ENCODE measurements at places on chromosomes 12 and 14.

DNA sequence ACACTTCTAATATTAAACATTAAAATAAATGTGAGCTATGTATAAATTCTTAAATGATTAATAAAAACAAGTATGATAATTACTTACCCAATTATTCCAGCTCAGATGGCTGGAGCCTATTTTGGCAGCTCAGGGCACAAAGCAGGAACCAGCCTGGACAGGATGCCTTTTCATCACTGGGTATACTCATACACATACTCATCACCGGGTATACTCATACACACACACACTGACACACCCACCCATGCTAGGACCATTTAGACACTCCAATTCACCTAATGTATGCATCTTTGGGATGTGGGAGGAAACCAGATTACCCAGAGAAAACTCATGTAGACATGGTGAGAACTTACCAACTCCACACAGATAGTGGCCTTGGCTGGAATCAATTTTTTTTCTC lies 57.9 kb upstream of the CNOT2 start:
- no peak for DNase-seq

- no peak for DNase-seq
These were observed 77.5 kb downstream of the FOXN3 start for GRCh38 chr14:89339579-89339978.

DNA sequence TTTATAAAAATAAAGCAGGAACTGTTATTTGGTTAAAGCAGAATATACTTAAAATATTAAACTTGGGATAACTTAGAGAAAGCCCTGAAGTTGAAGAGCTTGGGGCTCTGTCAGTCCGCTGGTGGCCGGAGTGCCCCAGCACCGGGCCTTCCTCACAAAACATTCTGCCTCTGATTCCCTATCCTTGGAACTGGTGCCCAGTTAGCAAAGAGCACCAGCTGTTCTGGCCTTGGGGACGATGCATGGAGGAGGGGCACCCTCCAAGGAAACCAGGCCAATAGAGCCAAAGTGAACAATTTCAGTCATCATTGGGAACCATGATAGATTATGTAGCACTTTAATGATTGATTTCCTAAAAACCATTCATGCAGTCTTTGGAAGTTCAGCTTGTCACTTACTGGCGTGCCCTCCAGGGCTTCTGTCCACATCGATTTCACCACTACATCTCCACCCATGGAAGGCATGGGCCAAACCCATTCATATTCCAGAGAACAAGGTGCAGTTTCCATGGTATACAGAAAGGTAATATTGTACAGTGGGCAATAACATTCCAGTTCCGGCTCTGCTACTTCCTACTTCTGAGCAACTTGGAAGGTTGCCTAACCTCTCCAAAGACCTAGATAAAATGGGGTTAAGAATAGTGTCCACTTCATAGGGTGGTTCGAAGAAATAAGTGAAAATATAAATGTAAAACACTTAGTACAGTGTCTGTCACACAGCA lies 145.9 kb downstream of the ETV6 start:
- DNase-seq = no peak

- no peak for DNase-seq
These were observed 170.5 kb downstream of the NDUFA12 start for GRCh38 chr12:94832780-94833681.

DNA sequence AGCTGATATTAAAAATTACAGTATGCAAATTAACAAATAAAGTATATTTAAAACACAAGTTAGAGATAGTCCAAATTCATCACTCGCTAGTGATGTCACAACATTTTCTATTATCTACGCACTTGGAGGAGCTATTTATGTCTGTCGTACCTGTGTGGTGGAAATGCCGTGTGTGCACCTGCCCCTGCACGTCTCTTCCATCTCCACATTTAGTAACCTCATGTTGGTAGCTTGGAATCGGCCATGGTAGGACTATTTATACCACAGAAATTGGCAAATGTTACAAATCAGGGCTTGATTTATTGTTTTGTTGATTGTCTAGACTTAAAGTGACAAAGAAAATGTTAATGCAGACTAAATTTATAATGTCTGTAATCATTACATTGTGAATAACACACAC lies 62.6 kb upstream of the NTF3 start:
- DNase-seq = no peak

DNA sequence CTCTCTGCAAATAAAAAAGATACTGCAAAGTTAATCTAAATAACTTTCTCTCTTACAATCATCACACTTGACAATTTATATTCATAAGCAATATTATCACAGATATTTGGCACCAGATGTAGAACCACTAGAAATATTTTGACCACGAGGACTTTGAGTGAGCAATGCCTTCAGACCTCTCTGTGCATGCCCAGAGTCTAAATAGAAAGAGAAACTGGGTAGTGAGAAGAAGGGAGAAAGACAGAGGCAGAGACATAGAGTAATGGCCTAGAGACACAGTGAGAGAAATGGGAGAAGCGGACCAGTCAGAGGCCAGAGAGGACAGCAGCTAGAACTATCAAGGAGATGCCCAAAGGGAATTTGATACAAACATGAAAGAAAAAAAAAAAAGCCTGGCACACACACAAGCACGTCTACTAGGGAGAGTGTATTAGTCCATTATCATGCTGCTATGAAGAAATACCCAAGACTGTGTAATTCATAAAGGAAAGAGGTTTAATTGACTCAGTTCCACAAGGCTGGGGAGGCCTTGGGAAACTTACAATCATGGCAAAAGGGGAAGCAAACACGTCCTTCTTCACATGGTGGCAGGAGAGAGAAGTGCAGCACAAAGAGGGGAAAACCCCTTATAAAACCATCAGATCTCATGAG lies 41.1 kb downstream of the BMP4 start:
- DNase-seq = no peak

DNA sequence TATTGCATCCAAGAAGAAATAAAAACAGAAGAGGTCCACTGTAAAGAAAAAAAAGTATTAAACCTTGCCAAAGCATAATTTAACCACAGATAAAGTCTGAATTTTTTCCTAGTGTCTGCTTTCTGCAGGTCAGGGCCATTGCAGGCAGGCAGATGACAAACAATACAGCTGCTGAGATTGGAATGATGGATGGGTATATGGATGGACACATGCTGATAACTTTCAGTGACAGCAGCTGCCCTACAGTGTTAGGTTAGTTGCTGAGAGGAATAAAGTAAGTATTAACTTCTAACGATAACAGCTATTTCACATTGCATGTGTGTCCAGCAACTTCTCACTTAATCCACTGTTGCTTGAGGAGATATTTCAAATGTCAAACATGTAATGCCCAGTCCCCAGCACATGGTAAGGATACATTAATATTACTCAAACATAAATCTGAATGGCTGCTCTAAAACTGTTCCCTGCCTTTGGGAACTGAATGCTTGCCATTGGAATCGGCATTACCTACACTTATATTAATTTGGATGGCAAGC lies 515.3 kb downstream of the RMST start:
- no peak for DNase-seq

- no peak for DNase-seq
These were observed 7.5 kb downstream of the HOXC4 start for GRCh38 chr12:54060975-54061778.

- DNase-seq = peak; percentile 67
These were observed 23.3 kb upstream of the SLC6A12 start for GRCh38 chr12:237026-237815.

GRCh38 chr14:30267141-30267540 lies 291.8 kb upstream of the G2E3 start:
- no peak for DNase-seq

- DNase-seq = no peak
These were observed 36.7 kb upstream of the FERMT2 start for GRCh38 chr14:52987514-52987913.

DNA sequence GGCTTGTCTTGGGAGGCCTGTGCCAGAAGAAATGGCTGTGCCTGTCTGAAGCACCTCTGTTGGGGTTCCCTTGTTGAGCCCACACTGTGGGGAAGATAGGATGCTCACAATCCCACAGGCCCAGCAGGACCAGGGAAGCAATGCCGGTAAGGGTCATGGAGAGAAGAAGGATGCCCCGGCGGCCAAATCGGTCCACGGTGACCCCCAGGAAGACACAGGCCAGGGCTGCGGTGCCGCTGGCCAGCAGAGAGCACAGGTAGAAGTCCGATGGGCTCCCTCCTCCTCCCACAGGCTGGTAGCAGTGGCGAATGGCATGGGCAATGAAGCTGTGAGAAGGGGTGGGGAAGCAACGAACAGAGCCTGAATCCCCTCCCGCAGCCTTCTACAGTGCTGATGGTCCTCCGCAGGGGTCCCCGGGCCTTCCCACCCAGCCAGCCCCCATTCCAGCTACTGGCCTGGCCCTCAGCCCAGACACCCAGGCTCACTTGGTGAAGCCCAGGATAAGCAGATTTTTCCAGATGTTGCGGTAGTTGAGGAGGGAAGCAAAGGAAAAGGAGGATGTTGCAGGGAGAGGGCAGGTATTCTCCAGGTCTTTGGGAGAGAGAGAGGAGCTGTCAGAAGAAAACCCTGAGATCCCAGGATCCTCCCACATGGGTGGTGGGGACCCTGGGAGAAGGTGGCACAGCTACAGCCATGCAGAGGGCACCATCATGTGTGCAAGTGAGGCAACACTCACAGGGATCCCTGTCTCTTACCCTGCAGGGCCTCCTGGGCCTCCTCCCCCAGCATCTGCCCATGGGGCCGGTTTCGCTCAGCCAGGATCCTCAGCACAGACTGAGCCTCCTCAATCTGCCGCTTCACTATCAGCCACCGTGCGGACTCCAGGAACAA lies 5.0 kb downstream of the SLC22A17 start:
- DNase-seq = no peak

- no peak for DNase-seq
These were observed 151.4 kb downstream of the SSPN start for GRCh38 chr12:26346736-26347135.

GRCh38 chr12:28844718-28845117 lies 304.4 kb upstream of the FAR2 start:
- no peak for DNase-seq

DNA sequence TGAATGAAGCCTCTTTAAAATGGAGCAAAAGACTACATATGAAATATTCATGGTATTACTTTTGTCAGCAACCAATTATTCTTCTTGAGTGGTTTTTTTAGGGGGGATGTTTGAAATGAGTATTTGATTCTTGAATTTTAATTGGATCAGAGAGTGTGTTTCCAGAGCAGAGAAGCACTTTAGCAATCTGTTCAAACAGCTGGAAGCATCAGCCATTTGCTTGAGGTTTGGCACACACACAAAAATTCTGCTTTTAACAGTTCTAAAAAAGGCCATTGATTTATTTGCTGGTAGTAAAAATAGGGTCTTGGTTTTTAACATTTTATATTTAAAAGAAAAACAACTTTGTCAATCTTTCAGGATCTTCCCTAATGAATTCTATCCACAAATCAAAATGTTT lies 292.7 kb downstream of the LRFN5 start:
- DNase-seq = no peak

GRCh38 chr12:115323223-115323905 lies 639.4 kb upstream of the TBX3 start:
- DNase-seq = no peak

- DNase-seq = no peak
These were observed 12.9 kb downstream of the PRKCH start for GRCh38 chr14:61334197-61334701.

- DNase-seq = no peak
These were observed 96.1 kb downstream of the TMX1 start for GRCh38 chr14:51335961-51336723.
